ENCODE measurements at places on chromosomes 12 and 14.

- DNase-seq: no peak
Observed at GRCh38 chr14:76051717-76052465, 66.3 kb downstream of the IFT43 start.

DNA sequence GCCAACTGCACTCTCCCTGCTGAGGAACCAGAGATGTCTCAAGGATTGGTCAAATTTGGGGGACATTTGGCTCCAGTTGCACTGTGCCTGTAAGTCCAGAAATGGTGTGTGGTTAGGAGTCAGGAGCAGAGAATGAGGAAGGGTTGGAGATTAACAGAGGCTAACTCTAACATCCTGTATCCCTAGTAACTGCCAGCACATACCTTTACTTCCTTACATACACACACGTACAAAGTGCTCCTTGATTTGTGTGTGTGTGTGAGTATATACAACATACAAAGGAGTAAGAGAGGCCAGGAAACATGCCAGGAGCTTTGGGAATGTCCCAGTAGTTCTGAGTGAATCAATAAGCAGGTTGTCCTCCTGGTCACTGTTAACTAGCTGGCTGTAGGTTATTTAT, 39.8 kb upstream of the NRXN3 start:
- DNase-seq: no peak

DNA sequence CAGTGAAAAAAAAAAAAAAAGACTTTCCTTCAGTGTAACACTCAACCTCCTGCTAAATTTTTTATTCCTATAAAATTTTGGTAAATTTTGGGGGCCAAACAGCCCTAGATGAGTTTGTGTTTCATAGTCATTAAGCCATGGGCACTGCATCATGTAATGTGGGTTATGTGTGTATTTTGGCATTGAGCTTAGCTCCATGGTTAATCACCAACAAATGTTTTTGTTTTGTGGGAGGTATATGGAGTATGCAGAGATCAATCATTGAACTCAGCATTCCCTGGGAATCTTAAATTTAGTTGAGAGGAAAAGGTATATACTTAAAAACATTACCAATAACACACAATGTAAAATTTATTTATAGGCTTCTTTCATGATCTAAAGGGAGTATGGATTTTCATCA, 8.5 kb upstream of the ARMH4 start:
- no peak for DNase-seq

DNA sequence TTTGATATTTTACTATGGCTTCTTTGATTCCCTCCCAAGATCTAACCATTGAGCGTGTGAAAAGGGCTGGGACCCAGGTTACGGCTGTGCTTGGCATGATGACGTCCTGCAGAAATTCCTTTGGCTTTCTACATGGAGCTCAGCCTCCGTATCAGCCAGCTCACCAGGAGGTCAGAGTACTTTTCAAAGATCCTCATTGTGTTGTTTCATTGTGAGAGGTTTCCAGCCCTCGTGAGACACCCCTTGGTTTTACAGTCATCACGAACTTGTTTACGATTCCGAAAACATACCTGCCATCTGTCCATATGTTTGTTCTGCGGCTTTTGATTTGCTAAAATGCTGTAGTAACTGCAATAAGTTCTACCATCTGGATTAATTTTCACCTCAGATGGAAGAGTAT, 453.1 kb downstream of the TMEM121 start:
- peak; percentile 9 for DNase-seq

DNA sequence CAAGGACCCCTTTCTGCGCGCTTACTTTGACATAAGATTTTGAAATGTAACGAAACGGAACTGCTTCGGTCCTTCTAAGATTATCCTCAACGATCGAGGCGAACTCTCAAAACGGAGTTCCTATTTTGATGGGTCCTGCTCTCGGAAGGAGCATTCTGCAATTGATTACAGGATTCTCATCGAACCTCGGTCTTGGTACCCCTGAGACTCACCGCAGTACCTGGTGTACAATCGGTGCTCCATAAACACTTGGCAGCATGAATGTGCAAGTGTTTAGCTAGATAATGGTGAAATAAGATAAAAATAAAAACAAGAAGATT, 530 bp upstream of the NEMF start:
- DNase-seq: no peak

GRCh38 chr12:10196210-10196609, 16.5 kb upstream of the GABARAPL1 start:
- no peak for DNase-seq
